ENCODE measurements at places on chromosomes 6 and 20. TPM values are rescaled to one million over a fixed set of nuclear protein-coding genes. Genes with fewer than 3 reads are reported as not detected.

GRCh38 chr20:44664131-44664530 is 12.6 kb upstream of the ADA start:
- no peak for DNase-seq

- DNase-seq, result peak; percentile 35
Observed at GRCh38 chr6:25601800-25602673, 50.0 kb upstream of the SCGN start.

- no peak for DNase-seq
Observed at GRCh38 chr6:111850295-111850937, 22.8 kb downstream of the FYN start.

GRCh38 chr20:40262219-40262618 is 426.8 kb downstream of the MAFB start:
- no peak for DNase-seq

Gene RIN2
- 13.7 TPM for total RNA-seq

GRCh38 chr6:90218959-90219208 is 77.8 kb downstream of the BACH2 start:
- DNase-seq, result no peak

- no peak for DNase-seq
Observed at GRCh38 chr6:82882363-82883023, 183.1 kb downstream of the UBE3D start.

DNA sequence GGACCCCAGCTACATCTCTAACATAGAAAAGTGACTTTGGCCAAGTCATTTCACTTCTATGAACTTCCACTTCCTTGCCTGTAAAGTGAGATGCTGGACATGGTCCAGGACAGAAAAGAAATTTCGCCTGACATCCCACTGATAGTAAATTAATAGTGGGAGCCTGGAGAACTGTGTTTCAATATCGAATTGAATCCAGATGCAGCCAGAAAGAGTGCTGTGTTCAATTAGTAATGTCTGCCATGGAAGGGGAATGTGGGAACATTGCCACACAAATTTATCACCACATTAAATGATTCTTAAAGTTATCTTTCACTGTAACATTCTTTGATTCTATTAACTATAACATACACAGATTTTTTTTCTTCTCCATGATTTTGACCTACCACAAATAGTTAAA is 255.0 kb downstream of the HACE1 start:
- DNase-seq, result no peak

Gene GPX5
- total RNA-seq, result not detected

- no peak for DNase-seq
Observed at GRCh38 chr6:136920671-136921380, 1.3 kb upstream of the SLC35D3 start.

GRCh38 chr20:25683050-25683449 is 13.6 kb downstream of the ZNF337 start:
- DNase-seq, result no peak

Gene SH3BGRL2
- total RNA-seq, result 4.1 TPM

- no peak for DNase-seq
Observed at GRCh38 chr6:67393356-67393755, 1241.7 kb upstream of the ADGRB3 start.

DNA sequence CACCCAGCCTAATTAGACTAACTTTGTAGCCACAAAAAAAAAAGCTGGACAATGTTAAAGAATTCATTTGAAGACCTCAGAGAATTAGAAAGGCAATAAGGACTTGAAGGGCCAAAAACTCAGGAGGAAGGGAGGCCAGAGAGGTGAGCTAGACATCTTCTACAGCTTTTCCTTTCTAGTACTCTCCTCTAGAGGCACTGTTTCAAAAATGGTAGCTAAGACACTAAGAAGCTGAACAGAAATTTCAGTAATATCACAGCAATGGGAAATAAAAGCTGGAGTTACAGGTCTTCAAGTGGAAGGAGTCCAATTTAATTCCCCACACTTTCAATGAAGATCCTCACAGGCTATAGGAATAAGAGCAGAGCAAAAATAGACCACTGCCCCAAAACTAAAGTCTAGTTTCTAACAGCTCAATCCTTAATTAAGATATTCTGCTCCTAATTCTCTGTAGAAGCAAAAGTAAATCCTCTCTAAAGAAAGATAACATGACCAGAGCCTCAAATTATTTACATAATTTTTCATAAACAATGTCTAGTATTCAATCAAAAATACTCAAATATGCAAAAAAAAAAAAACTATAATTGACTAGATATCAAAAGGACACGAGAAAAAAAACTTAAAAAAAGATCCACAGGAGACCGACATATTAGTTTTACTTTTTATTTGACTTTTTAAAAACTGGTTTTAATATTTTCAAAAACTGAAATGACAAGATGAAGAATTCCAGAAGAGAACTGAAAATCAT is 63.7 kb downstream of the RNGTT start:
- no peak for DNase-seq

Gene FRS3
- 0.66 TPM for total RNA-seq
